ENCODE measurements at places on chromosomes 1 and 21.

DNA sequence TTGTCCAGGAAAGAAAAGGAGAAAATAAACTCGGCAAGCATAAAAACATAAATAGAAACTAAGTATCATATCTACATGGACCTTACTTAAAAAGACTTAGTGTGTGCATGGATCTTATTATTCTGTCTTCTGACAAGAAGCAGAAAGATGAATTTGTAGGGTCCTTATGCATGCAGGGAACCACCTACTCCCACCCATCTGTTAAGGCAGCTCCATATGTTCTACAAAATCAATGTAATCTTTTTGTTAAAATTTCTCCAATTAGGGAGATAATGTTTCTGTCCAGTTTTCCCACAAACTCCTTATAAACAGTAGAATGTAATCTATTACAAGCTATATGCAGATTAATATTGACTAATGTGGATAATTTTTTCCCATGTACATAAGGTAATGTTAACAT, 13.9 kb upstream of the PTPN14 start:
- no peak for DNase-seq

DNA sequence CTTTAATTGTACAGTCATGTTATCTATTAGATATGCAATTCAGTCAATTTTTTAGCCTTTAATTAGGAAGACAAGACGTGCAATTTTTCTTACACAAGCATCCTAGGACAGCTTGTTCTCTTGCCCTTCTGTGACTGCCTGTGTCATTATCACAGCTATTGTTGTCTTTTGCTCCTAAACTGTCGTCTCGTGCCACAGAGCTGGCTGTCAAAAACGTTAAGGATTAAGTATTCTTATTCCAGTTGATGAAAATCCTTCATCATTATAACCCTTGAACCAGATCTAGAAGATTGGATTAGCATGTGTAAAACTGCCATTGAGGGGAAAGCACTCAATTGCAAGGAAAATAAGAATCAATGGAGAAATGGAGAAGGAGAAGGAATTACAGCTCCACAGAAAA, 43.8 kb upstream of the AIM2 start:
- no peak for DNase-seq

- no peak for DNase-seq
Measured at GRCh38 chr21:39341249-39341923, 7.5 kb downstream of the HMGN1 start.

- DNase-seq, result no peak
Measured at GRCh38 chr1:93600663-93601062, 81.0 kb downstream of the BCAR3 start.

GRCh38 chr1:225846331-225847310, 35.6 kb downstream of the TMEM63A start:
- DNase-seq, result no peak

GRCh38 chr1:48245106-48245505, 22.6 kb downstream of the SLC5A9 start:
- DNase-seq, result no peak

DNA sequence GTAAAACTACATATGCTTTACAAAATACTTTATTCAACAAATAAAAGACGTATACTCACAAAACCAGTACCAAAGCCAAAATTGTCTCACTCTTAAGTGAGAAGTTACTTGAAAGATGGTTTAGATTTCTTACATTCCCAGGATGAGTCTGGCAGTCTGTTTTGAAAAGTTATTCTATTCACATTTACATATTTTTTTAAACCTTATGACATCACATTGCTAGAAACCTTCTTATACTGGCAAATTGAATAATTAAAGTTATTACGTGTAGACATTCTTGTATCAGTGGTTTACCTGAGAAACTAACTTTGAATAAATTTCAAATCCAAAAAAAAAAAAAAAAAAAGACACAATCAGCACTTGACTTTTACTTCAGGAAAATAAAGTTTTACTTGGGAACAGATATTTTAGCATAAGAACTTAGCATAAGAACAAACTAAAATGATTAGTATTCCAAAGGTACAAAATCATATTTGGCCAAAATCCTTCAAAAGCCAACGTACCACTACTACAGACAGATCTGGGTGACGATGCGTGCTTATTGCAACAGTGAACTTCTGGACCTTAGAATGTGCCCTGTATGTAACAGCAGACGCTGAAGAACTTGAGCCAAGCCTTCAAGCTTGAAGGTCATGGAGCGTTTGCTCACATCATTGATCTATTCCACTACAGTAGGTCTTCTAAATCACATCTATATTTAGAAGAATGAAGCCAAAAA, 2.5 kb downstream of the CDC42BPA start:
- no peak for DNase-seq

- DNase-seq, result no peak
Measured at GRCh38 chr1:212034516-212035122, 738 bp downstream of the INTS7 start.

GRCh38 chr1:14800500-14801076, 202.1 kb downstream of the KAZN start:
- DNase-seq, result no peak

- peak; percentile 53 for DNase-seq
Measured at GRCh38 chr1:115373305-115373704, 35.3 kb upstream of the NGF start.

DNA sequence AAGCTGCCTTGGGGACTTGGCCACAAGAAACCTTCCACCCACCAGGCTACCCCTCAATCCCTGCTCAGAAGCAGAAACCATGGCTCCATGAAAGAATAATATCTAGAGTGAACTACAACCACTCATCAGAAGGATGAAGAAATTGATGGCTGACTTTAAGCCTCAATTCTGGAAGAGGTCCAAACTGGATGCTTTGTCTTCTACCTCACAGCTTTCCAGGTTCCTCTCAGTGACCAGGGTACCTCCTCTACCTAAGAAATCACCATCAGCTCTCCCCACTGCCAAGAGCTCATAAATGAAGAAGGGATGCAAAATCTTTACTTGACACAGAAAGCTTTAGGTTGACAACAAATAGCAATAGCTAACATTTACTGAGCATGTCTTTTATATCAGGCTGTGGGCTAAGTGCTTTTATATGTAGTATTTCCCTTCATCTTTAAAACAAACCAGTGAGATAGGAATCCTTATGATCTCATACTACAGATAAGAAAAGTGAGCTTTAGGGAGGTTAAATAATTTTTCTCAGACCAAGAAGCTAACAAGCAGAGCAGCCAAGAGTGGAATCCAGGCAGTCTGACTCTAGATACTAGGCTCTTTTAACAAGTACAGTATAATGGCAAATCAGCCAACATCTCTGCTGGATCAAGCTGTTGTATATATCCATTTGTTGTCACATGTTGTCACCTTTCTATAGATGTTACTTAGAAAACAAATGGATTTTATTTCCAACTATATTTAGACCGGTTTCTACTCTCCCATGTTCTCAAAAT, 243.0 kb upstream of the SGIP1 start:
- no peak for DNase-seq

- no peak for DNase-seq
Measured at GRCh38 chr1:171780583-171781175, 781 bp upstream of the METTL13 start.

DNA sequence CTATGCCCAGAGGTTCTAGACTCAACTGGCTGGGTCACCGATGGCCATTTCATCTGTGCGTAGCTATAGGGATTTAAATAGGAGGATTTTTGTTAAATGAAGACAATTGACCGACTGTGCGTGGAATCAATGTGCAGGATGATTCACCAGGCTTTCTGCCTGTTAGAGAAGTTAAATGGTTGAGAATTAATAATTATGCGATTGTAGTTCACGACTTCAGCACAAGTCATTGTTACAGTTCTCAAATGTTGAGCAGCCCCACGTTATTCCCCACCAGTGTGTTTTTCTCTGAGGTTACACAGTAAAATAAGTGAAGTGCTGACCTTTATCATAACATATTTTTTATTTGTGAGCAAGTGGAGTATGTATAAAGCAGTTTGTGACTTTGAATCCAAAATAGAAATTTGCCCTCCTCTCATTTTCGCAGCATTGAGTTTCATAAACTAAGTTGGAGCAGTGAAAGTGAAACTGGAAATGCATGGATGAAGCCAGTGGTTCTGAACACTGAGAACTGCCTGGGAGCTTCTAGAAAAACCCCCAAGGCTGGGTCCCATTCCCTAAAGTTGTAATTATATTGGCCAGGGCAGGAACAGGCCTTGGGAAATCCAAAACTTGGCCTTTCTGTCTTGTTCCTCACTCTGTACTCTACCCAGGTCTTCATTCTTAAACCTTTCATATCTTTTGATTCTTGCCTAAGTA, 102.6 kb downstream of the GALNT2 start:
- DNase-seq, result no peak

- no peak for DNase-seq
Measured at GRCh38 chr21:42633858-42634257, 19.6 kb upstream of the PDE9A start.

DNA sequence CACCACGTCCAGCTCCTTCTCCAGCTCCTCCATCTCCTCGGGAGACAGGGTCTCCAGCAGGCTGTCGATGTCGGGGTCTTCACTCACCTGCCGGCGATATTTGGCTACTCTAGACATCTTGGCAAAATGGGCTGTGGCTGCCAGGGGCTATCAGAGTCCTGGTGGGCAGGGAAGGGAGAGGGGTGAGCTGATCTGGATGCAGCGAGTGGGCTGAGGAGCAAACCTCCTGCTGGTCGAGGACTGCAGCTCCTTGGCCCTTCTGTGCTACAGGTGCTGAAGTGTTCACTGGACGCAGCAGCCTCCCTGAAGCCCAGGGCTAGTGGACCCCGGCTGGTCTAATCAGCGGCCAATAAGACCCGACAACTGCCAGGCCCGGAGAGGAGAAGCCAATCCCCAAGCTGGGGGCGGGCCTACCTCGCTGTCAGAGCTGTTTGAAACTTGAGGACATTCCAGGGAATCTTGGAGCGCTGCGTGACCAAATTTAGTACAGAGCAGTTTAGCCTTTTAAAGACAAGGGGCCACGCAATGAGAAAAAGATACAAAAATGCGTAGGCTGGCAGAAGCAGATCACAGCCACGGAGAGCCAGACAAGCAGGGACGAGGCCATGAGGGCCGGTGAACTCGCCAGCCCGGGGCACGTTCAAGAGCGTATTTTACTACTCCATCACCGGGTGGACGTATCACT, at the start of gene LMOD1:
LMOD1 (minus strand) TSS at position 325 of the 685 bp plus-strand sequence; CDS start at position 117, 208 bp downstream.
- no peak for DNase-seq

DNA sequence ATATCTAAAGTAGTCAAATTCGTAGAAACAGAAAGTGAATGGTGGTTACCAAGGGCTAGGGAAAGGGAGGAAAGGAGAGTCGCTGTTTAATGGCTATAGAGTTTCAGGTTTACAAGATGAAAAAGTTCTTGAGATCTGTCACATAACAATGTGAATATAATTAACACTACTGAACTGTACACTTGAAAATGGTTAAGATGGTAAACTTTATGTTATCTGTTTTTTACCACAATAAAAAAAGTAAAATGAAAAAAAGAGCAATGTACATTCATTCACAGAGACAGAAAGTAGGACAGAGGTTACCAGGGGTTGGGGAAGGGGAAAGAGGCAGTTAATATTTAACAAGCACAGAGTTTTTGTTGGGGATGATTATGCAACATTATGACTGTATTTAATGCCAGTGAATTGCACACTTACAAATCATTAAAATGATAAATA, 53.3 kb upstream of the SEC16B start:
- no peak for DNase-seq

DNA sequence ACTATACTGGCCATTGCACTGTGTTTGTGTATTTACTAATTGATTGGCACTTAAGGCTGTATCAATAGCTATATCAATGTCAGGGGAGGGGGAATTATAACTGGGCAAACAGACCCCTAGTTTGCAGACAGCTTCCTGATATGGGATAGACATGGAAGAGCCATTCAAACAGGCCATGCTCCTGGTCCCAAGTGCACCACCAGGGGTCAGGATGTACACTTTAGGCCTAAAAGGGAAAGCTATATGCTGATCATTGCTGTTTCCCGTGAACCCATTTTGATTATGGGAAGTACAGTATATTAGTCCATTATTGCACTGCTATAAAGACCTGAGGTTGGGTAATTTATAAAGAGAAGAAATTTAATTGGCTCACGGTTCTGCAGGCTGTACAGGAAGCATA, 124.9 kb upstream of the BACE2 start:
- DNase-seq, result no peak

GRCh38 chr1:232868793-232869491, 63.7 kb downstream of the MAP10 start:
- peak; percentile 85 for DNase-seq

DNA sequence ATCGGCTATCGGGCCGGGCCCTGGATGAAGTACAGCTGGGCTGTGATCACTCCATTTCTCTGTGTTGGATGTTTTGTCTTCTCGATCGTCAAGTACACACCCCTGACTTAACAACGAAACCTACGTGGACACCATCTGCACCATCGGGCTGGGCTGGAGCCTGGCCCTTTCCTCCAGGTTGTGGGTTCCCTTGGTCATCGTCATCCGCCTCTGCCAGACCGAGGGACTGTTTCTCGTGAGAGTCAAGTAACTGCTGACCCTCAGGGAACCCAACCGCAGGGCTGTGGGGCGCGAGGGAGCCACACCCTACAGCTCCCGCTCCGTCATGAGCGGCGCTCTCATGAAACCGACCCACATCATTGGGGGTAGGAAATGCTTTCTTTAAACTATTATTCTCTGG, 842.4 kb upstream of the TMPRSS15 start:
- no peak for DNase-seq

- DNase-seq, result no peak
Measured at GRCh38 chr1:6260961-6261614, at the start of gene GPR153. Gene GPR153 (minus strand): TSS chr1:6261098. CDS start chr1:6254905, 6,193 bp downstream.

DNA sequence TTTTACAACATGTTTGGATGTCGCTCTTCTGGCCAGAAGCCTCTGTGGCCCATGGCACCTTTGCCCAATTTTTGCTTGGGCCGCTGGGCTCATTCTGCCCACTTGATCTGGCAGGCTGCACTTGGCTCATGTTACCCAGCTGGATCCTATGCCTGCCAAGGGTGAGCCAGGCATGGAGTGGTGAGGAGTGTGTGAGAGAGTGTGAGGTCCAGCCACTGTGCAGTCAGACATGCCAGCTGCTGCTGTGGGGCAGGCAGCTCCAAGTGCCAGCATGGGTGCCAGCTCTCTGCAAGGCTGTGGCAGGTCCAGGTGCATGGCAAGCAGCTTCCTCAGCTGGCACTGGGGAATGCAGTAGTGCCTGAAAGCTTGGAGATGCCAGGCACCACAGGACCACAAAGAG, 71.0 kb downstream of the EBNA1BP2 start:
- DNase-seq, result no peak

DNA sequence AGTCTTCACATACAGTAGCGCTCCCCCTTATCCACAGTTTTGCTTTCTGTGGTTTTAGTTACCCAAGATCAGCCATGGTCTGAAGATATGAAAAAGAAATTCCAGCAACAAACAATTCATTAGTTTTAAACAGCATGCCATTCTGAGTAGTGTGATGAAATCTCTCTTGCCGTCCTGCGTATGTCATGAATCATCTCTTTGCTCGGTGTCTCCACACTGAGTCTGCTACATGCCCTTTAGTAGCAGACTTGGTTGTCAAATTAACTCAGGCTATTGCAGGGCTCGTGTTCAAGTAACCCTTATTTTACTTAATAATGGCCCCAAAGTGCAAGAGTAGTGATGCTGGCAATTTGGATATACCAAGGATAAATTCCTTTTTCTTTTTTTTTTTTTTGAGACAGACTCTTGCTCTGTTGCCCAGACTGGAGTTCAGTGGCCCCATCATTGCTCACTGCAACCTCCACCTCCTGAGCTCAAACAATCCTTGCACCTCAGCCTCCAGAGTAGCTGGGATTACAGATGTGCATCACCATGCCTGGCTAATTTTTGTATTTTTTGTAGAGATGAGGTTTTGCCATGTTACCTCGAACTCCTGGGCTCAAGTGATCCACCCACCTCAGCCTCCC, 22.6 kb downstream of the PHACTR4 start:
- no peak for DNase-seq

GRCh38 chr1:243723050-243723449, 127.0 kb downstream of the AKT3 start:
- DNase-seq, result no peak

Measured in epithelial cell of prostate (primary cell).